NCI-H2029 (cell line): ENCODE measurements at places on chromosomes 2 and 18.

GRCh38 chr2:37059841-37060240 is 24.3 kb downstream of the HEATR5B start:
- DNase-seq, result no peak

- no peak for DNase-seq
Measured at GRCh38 chr2:161005170-161005569, 155.1 kb upstream of the TANK start.

DNA sequence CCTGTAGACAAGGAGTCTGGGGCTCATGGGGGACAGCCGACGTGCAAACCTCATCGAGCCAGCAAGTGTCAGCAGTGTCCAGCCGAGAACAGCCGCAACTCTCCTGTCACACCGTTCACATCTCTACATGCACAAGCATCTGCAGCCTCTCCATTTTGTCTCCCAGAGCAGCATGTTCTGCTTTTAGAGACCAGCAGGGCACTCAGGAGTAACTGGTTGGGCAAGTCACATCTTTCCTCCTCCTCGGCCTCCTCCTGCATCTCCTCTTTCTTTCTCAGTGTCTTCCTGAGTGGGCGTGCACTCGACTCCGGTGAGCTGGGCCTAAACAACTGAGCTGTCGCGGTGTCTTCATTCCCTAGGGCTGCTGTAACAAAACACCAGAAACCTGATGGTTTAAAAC is 249.9 kb downstream of the SH3BP4 start:
- no peak for DNase-seq

GRCh38 chr2:32688541-32688940 is 60.7 kb downstream of the TTC27 start:
- DNase-seq, result no peak

DNA sequence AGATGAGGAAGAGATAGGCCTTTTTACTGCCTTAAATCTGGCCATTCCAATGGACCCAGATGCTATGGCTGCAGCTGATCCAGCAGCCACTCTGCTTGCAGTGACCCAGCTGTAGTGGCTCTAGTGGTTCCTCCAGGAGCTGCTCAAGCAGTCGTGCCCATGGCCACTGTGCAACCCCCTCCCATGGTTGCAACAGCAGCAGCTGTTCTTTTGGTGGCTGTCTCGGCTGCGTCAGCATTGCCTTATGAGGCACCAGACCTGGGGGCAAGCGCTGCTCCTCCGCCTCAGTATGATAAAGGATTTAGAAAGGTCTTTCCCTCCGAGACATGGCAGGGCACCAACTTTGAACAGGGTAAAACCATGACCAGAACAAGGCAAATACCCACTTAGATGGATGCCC is 384.9 kb upstream of the DCC start:
- DNase-seq, result no peak

DNA sequence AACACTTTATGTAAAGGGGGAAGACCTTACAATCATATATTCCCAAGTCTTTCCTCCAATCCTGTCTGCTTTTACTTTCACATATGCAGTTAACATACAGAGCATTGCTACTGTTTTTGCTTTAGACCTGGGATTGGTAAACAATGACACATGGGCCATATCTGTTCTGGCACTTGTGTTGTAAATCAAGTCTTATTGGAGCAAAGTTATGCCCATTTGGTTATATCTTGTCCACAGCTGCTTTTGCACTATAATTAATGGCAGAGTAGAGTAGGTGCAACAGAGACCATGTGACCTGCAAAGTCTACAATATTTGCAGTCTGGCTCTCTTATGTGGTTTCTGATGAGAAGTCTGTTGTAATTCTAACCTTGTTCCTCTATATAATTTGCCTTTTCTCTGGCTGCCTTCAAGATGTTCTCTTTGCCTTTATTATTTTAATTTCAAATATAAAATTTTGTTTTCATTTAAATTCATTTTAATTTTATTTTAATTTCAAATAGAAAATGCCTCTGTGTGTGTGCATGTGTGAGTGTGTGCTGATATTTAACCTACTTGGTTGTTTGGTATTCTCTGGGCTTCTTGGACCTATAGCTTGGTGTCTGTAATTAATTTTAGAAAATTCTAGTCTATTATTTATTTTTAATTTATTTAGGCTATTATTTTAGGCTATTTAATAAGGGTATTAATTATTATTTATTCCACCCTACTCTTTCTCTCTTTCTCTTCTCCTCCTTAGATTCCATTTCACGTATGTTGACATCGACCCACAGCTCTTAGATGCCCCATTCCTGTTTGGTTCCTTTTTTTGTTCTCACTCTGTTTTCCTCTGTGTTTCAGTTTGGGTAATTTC is 16.8 kb upstream of the LPIN1 start:
- peak; percentile 23 for DNase-seq

DNA sequence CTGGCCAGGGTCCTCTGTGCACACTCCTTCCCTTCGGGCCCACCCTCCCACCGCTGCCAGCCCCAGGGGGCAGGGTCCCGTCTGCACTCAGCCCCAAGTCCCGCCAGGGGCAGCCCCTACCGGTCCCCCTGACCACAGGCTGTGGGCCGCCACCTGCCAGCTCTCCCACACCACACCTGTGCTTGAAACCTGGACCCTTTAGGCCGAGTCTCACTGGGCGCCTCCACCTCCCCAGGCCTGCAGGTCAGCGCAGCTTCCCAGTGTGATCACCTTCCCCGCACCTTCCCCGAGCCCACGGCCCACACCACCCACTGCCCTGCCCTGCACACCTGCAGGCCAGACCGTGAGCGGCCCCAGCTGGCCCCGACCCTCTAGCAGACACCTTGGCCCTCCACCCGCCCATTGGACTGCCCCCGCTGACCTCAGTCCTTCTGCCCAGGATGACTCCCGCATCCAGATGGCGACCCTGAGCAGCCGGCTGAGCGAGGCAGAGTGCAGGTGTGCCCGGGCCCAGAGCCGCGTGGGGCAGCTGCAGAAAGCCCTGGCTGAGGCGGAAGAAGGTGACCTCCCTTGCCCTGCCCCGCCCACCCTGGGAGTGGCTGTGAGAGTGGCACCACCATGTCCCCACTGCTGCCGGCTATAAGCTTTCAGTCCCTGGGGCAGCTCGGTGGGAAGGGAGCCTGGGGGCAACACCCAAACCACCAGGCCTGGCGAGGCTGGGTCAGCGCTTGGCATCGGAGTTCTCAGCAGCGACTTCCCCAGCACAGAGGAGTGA is 31.3 kb upstream of the SNED1 start:
- no peak for DNase-seq

GRCh38 chr2:44126106-44126797 is 42.4 kb upstream of the PPM1B start:
- no peak for DNase-seq

- no peak for DNase-seq
Measured at GRCh38 chr2:129479892-129480291, 499.6 kb upstream of the RAB6C start.

DNA sequence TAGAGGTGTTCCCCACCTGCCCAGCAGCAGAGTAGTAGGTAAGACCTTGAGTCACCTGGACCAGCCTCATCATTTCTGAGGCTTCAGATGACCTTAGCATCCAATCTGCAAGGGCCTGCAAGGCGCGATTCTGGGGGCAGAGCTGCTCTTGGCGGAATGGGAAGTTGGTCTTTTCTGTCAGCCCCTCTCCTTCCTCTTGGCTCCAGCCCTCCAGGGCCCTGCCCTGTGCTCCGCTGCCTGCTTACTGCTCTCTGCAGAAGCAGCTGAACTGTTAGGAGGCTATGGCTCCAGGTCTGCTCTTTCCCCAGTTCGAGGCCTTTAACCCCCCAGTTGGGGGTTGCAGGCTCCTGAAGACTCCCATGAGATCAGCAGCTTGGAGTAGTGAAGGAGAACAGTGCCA is 96.1 kb upstream of the MCFD2 start:
- DNase-seq, result no peak

GRCh38 chr2:20450201-20450999 is 3.5 kb downstream of the RHOB start:
- no peak for DNase-seq

DNA sequence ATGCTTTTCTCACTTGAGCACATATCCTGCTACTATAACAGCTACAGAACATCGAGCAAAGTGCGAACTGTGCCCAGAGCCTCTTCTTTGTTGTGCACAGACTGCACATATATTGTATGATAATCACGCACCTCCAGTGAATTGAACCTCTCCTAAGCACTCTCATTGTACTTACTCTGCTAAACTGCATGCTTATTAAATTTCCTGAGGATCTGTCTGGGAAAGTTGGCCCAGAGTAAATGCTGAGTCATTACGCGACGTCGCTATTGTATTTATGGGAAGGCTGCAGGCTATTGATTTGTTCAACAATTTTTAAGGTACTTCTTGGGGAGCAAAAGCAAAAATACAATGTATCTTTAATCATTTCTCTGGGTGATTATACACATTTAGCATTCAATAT is 399.6 kb upstream of the DSEL start:
- DNase-seq, result no peak

DNA sequence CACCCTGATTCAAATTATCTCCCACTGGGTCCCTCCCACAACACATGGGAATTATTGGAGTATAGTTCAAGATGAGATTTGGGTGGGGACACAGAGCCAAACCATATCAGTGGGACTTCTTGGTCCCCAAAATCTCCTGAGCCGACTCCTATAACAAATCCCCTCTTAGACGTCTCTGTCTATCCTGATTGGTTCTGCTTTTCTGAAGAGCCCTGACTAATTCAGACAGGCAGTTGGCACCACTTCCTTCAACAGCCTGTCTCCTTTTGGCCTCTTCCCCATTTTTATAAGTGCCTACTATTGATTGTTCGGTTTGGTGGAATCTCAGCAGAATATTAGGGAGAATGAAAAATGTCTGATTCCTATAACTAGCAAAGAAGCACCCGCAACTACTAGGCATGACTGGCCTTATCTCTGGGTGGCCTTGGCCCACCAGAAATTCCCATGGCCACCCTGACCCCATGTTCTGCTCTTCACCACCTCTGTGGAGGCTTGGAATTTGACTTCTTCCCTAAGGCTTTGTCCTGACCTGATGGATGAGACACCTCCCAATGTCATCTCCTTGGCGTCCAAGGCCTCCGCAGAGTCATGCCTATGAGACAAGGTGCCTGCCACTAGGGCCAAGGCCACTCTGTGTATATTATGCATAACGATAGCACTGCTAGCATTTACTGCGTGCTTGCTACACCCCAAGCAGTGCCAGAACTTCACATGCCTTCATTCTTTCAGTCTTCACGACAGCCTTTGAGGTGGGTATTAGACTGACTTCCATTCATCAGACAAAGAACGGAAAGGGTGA is 218.9 kb upstream of the COPS8 start:
- no peak for DNase-seq

DNA sequence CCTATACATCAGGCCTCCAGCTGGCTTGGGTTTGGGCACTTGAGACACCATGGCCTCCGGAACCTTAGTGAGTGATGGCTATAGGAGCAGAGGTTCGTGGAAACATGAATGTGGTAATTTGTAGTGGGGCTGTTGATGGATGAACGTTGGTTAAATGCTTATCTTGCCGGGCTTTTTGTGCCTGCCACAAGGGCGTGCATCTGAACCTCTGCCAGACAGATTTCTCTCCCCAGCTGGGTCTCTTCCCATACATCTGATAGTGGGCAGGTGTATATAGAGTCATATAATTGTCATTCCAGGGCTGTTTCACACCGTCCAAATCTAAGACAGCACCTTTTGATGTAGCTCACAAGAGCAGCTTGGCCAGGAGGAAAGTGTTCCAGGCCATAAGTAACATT is 14.7 kb downstream of the LAMA3 start:
- DNase-seq, result no peak

GRCh38 chr2:157761520-157761919 is 114.6 kb downstream of the ACVR1 start:
- no peak for DNase-seq

DNA sequence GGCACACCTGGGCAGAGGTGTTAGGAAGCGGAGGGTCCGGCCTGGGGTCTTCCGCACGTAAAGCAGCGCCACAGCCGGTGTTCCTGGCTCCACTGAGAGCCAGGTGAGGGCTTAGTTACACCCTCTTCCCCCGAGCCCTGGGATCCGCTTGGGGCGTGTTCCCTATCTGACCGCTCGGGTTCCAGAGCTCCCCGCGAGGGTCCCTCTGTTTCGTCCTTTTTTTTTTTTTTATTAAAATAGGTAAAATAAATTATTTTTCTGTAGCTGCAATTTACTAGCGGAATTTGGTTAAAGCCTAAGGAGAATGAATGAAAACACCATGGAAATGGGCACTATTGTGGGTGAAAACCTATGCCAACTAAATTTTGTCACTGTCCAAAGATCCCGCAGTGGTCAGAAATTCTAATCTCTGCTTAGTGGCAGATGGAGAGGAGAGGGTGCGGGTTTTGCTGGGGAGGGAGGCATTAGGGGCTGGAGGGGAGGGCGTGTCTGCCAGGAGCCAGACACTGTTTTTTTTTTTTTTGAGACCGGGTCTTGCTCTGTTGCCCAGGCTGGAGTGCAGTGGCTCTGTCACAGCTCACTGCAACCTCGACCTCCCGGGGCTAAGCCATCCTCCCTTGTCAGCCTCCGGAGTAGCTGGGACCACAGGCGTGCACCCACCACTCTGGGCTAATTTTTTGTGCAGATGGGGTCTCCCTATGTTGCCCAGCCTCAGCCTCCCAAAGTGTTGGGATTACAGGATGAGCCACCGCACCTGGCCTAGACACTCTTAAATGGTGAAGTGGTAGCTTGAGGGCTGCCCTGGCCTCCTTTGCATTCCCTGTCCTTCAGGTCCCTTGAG is 834 bp downstream of the PDCL3 start:
- no peak for DNase-seq

DNA sequence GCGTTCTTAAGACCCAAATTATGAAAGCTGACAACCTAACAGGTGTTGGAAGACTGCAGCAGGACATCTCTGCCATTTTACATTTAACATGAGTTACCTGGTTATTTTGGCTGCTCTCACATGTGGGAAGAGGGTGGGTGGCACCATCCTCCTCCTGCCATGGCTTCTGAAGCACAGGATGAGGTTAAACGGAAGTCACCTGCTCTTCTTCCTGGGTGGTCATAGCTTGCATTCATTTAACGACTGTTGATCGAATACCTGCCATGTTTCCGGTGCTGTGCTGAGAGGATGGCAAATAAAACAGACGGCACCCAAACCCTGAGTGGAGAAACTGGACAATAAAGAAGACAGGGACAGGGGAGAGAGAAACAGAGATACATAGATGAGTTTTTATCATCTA is 118.0 kb downstream of the RHBDD1 start:
- no peak for DNase-seq
